Neural crest cell (in vitro differentiated cells): ENCODE measurements at places on chromosomes 13 and 19. TPM values are rescaled to one million over a fixed set of nuclear protein-coding genes. Genes with fewer than 3 reads are reported as not detected.

- DNase-seq = no peak
Observed at GRCh38 chr13:102680842-102681740, 13.8 kb downstream of the METTL21C start.

GRCh38 chr19:11581740-11582139 is 4.3 kb upstream of the ACP5 start:
- no peak for DNase-seq

The DHDH gene
- total RNA-seq = 0.47 and 0.82 TPM in 2 replicates

- DNase-seq = no peak
Observed at GRCh38 chr13:104473936-104474335, 1407.7 kb upstream of the SLC10A2 start.

The LILRA2 gene
- not detected in 2 replicates for total RNA-seq

The STK11 gene
- 55.8 and 60.2 TPM in 2 replicates for total RNA-seq

The GPR183 gene
- not detected in 2 replicates for total RNA-seq

DNA sequence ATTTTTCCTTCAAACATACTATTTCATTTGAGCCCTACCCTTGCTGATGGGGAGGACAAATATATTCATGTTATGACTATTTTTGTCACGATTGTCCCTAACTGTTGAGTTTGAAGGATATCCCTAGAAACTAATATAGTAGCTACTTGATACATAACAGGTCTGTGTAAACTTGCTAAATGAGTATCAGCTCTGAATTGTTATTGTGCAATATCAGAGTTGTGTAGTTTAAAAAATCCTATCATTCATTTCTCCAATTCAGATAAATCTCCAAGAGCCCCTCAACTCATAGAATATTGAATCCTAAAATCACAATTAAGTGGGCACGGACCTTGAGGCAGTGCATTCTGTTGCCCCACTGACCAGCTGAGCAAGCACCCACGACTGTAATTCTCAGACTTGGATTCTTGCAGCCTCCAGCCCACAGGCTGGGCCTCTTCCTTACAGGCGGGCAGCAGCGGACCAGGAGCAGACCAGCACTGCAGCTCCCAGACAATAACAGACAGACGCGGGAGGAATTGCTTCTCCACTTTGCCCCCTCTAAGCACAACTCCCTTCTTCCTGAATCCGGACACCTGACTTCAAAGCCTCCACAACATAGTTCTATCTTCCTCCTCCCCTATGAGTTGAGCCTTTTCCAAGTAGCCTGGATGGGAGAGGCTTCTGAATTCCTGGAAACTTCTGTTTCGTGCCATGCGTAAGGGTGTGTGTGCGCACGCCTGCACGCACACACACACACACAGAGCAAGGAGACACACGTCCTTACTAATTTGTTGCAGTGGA is 337.6 kb upstream of the ARGLU1 start:
- no peak for DNase-seq

The SPINT2 gene
- total RNA-seq = 9.2 and 9.6 TPM in 2 replicates

GRCh38 chr13:106710266-106710665 is 142.3 kb upstream of the ARGLU1 start:
- DNase-seq = no peak

The ZNF681 gene
- total RNA-seq = 9.4 and 11.5 TPM in 2 replicates

The FGF14 gene
- 0.75 and 1.7 TPM in 2 replicates for total RNA-seq

GRCh38 chr19:56269348-56269747 is 3.2 kb upstream of the EDDM13 start:
- no peak for DNase-seq

The ZNF599 gene
- 8.6 and 10.1 TPM in 2 replicates for total RNA-seq

DNA sequence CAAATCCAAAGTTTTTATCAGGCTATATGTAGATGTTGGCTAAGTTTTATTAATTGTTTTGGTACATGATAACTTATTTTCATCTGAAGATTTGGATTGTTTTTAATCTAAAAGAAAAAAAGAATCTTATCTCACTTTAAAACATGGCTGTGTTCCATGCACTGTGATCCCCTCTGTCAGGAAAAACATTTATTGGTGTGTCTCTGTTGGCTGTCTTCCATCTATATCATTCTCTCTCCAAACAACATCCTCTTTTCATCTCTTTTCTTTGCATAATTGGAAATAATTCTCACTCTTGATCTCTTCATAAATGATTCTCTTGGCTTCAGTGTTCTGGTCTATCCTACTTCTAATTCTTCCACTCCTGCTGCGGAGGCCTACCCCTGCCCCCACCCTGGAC is 4.2 kb downstream of the NALCN start:
- no peak for DNase-seq

DNA sequence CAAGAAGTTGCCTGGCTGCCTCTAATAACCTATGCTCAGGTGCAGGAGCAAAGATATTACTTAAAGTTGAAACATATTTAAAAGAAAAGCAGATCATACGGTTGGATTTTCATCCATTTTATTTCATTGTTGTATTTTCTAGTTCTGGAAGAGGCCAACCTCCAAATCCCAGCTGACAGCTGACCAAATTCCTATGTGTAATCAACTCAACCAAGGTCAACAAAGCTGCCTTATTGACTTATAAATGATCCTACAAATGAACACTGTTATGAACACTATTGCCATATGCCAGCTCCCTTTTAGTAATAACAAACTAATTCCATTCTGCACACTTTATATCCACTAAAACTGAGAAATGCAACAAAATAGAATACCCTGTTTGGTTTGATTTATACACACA is 1537.4 kb downstream of the SLITRK1 start:
- no peak for DNase-seq
